ENCODE measurements at places on chromosomes 1 and 21.

DNA sequence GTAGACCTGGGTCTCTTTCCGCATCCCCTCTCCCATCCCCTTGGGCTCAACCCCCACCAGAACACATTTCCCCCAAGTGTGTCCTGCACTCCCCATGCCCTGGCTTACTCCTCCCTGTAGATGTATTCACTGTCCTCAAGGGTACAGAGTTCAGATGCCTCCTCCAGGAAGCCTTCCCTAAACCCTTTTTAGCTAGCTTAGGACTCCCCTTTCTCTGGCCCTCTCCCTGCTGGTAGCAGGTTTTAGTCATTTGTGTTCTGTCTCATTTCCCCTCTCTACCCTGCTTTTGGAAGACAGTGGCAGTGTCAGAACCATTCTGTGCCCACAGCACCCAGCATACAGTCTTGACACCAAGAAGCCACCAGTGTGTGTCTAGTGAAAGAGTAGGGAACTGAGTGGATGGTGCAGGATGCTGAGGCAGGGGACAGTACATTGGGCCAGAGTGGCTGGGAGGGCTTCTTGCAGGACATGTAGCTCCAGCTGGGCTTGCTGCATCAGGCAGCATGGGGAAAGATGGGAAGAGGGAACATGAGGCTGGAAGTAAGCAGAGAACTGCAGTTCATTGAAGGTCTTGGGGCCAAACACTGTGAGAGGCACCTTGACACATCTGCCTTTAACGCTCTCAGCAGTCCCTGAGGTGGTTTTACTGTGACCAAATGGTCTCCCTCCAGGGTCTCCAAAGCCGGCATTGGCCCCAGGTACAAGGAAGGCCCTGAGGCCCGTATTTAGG, 2.5 kb downstream of the FOXO6 start:
- no peak for DNase-seq

GRCh38 chr1:221148660-221149059, 269.4 kb downstream of the HLX start:
- DNase-seq: no peak

GRCh38 chr1:50976111-50976889, 6.3 kb downstream of the CDKN2C start:
- no peak for DNase-seq

- no peak for DNase-seq
Observed at GRCh38 chr1:150809651-150810050, 1.6 kb upstream of the CTSK start.

- no peak for DNase-seq
Observed at GRCh38 chr1:231387770-231388669, 34.1 kb downstream of the EGLN1 start.

- no peak for DNase-seq
Observed at GRCh38 chr1:201183753-201184152, 6.9 kb upstream of the IGFN1 start.

DNA sequence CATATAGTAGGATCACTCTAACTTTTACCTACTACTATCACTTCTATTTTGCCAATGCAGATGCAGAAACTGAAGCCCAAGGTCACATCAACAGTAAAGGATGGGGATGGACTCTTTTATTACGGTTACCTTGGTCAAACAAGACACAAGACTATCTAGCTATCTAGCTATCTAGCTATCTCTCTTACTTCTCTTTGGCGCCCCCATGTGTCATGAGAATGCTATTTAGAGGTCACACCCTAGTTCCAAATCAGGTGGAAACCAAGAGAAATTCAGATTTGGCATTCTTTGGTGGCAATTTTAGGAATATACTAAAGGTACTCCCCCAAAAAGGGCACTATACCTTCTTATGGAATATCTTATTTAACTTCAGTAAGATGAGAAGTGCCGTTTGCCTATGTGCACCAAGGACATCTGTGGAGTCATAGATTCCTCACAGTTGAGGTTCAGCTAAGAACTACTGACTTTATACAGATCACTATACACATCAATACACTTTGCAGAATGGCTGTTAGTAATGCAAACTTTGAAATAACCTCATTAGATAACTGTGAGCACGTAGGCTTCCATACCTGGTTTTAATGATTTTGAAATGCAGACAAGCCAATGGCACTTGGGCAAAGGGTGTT, 6.7 kb downstream of the ZNF648 start:
- DNase-seq: peak; percentile 40

DNA sequence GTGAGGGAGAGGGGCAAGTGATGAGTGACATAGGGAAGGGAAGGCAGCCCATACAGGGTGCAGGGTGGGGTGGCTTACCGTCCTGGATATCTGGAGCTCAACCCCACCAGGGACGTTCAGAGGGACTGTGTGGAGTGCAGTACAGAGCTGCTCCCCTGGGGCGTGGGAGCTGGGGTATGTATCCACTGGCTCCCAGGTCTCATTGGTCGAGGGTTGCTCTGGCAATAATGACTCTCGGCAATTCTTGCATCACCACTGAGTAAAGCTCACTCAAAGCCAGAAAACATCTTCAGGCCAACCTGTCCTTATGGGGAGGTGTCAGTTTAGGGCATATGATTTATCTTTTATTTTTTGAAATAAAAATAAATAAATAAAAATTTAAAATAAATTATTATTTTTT, 43.2 kb upstream of the RUNX3 start:
- DNase-seq: no peak

DNA sequence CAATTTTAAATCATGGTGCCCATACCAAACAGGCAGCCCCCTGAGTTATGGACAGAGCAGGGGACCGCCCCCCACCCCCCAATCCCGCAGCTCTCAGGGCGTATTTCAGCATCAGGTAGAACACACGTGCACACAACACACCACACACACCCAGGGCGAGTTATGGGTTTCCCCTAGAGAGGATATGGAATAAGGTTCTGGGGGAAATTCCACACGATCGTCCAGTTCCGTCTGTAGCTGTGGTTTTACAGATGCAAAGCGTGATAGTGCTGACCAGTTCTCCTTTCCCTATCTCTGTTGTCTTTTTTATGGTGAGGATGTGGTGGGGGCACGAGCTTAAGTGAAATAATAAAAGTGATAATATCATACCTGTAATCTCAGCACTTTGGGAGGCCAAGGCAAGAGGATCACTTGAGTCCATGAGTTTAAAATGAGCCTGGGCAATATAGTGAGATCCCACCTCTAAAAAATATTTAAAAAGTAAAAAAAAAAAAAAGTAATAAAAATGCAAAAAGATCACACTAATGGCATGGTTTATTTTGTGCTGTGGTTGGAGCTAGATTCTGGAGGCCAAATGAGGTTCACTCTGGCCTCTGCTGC, 25.1 kb downstream of the C2CD2 start:
- no peak for DNase-seq

- no peak for DNase-seq
Observed at GRCh38 chr21:31450980-31451379, 106.9 kb upstream of the TIAM1 start.

GRCh38 chr21:33685613-33686197, 43.4 kb downstream of the ITSN1 start:
- no peak for DNase-seq

DNA sequence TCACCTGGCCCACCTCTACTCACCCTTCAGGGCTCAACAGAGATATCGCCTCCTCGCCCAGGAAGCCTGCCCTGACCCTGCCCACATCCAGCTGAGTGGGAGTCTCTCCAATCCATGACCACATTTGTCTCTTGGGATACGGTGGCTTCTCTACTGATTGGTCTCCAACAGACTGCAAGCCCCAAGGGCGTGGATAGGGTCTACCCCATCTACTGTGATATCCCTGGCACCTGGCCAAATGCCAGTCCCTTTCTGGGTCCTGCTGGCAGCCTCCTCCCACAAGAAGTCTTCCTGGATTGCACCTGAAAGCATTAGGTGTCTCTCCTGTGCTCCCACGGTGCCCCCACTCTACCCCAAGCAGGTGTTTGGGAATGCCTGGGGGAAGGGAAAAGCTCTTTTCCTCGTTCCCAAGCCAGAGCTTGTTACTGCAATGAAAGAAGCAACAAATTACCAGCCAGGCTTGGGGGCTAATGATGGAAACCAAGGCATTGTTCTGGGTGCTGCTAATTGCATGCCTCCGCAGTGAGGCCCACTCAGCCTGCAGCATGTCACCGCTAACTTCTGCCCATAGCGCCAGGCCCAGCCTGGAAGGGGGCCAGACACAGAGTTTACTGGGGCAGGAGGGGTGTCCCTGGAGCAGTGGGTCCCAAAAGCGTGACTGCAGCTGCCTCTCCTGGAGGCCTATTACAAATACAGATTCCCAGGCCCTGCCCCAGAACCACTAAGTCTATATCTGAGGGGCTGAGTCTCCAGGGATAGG, 90.7 kb upstream of the IFFO2 start:
- no peak for DNase-seq

DNA sequence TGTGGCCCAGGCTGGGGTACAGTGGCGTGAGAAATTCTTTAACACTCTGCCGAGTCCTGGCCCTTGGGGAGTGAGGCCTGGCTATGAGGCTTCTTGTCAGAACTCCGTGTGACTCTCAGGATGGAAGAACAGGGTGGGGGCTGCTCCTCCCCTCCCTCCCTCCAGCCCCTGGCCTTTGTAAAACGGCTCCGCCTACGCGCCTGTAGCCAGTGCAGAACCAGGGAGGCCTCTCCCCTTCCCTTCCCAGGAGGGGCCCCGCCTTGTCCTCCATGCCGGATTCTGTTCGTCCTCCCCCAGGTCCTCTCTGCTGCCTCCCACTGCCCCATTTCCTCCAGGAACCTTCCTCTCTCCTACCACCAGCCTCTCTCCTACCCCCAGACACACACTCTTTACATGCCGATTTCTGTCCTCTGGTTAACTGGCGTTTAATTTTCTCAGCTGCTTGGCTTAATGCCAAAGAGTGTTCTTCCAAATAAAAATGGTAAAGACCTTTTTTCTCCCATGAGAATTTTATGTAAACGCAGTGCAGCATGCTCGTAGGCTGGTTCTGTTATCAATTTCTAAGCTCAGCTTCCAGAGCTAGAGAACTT, 21.0 kb downstream of the PDE9A start:
- no peak for DNase-seq

- DNase-seq: no peak
Observed at GRCh38 chr1:3718764-3719163, 33.5 kb upstream of the CCDC27 start.

GRCh38 chr1:19672237-19672636, 7.6 kb downstream of the HTR6 start:
- no peak for DNase-seq

GRCh38 chr1:196007763-196008162, 600.5 kb downstream of the KCNT2 start:
- no peak for DNase-seq

- DNase-seq: no peak
Observed at GRCh38 chr1:40421431-40422384, 28.6 kb upstream of the ZFP69B start.

DNA sequence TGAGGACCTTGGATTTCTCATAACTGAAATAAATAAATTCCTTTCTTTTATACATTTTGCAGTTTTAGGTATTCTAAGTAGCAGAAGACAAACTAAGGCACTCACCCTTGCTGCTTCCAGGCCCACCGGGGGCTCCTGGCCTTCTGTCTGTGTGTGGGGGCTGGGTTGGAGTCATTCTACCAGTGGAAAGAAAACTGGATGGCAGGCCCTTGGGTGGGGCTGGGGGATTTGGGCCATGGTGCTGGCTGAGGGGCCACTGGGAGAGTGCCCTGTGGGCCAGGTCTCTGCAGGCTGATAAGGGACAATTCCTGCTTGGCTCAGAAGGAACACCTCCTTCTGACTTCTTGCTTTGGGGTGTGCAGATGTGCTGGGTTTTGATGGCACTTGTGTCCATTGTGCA, 54.0 kb upstream of the CSF3R start:
- no peak for DNase-seq

GRCh38 chr1:5598824-5599395, 393.3 kb downstream of the NPHP4 start:
- no peak for DNase-seq

GRCh38 chr1:82775406-82776000, 974.8 kb downstream of the ADGRL2 start:
- no peak for DNase-seq

GRCh38 chr1:157597959-157598667, at the start of gene FCRL4:
Gene FCRL4, minus strand, starts transcription at chr1:157598085. Its CDS starts 141 bp downstream, at chr1:157597944.
- DNase-seq: no peak

DNA sequence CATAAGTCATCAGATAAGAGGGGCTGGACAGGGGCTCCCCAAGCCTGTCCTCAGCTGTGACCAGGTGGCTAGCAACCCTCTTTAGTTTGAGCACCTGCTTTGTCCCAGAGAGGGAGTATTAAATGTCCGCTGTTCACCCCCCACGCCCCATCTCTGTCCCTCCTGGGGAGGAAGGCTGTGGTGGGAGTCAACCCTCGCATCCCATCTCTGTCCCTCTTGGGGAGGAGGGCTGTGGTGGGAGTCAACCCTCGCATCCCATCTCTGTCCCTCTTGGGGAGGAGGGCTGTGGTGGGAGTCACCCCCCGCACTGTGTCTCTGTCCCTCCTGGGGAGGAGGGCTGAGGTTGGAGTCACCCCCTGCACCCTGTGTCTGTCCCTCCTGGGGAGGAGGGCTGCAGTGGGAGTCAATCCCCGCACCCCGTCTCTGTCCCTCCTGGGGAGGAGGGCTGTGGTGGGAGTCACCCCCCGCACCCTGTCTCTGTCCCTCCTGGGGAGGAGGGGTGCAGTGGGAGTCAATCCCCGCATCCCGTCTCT, 72.6 kb upstream of the ABCG1 start:
- no peak for DNase-seq

GRCh38 chr1:12570291-12570690, 47.7 kb downstream of the DHRS3 start:
- DNase-seq: no peak

DNA sequence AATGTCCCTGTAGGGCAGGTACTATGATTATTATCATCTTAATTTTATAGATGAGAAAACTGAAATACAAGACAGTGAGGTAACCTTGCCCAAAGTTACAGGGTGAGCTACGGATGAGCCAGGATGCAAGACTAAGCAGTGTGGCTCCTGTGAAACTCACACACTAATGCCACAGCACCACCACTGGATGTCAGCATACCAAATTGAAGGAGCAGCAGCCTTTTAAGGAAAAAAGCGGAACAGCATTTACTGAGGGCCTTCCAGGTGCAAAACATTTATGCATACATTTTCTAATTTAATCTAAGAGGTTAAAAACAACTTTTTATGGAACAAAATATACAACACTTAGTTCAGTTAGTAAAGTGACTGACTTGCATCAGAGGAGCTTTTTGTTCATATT, 41.7 kb downstream of the SEC16B start:
- no peak for DNase-seq

- no peak for DNase-seq
Observed at GRCh38 chr1:84853741-84854721, 39.0 kb downstream of the LPAR3 start.

DNA sequence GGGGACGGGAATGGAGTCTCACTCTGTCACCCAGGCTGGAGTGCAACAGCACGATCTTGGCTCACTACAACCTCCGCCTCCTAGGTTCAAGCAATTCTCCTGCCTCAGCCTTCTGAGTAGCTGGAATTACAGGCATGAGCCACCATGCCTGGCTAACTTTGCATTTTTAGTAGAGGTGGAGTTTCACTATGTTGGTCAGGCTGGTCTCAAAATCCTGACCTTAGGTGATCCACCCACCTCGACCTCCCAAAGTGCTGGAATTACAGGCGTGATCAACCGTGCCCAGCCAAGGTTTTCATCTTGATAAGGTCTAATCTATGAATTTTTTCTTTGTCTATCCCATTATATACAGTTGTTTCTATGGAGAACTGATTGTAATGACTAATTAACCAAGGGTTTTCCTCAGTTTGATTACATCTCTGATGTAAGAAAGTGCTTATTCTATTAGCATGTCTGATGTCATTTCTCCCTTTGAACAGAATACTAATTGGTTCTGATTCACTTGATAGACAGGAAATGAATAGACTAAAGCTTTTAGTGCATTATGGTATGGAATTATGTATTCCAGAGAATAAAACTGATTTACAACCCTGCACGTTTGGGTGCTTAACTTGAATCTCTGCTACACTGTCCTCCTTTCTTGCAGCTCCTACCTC, 11.9 kb downstream of the PACC1 start:
- no peak for DNase-seq

GRCh38 chr1:78231894-78232293, 186.1 kb downstream of the GIPC2 start:
- DNase-seq: no peak

All from T follicular helper cell (primary cell).